A549 (cell line): ENCODE measurements at places on chromosomes 5 and 9. TPM values are rescaled to one million over a fixed set of nuclear protein-coding genes. Genes with fewer than 3 reads are reported as not detected.

DNA sequence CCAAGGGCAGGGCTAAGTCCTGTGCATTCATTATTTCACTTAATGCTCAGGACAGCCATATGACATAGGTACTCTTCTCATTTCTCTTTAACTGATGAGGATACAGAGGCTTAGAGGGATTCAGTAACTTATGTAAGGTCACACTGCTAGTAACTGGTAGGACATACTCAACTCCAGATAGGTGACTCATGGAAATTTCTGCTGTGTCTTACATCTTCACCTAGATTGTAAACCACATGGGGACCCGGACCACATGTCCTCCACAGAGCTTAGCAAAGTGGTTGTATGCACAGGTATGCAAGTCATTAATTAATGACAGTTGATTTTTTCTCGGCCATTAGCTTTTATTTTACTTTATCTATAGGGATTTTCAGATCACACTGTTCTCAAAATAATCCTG, 29.3 kb downstream of the SLC1A1 start:
- DNase-seq, result no peak

DNA sequence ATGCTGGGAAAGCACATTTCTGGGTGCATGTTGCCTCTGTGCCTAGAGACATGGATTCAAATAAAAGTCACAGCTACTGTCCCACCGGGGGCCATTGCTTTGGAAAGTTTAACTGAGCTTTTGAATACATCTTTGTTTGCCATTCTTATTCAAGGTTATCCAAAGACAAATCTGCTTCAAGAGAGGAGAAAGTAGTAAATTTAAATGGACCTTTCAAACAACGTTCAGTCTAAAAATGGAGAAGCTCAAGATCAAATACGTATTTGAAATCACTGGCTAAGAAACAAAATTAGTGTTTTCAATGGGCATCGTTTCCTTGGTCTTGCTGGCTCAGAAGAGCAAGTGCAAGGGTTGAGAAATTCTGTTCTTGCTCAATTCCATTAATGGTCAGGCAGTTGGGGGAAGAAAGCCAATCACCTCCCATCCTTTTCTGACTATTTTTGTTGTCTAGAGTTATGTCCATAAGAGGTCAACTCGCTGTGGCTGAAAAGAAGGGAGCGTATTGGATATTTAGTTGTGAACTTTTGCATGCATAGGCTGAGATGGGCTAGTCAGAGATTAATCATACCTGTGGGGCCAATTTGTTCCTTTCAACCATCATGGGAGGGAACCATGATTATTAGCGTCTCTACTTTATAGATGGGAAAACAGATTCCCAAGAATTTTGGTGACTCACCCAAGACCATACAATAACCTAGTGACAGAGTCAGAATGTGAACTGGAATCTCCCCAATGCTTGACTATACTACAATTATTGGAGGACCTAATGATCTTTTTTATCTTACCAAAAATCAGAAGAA, 276.2 kb upstream of the TNC start:
- no peak for DNase-seq

DNA sequence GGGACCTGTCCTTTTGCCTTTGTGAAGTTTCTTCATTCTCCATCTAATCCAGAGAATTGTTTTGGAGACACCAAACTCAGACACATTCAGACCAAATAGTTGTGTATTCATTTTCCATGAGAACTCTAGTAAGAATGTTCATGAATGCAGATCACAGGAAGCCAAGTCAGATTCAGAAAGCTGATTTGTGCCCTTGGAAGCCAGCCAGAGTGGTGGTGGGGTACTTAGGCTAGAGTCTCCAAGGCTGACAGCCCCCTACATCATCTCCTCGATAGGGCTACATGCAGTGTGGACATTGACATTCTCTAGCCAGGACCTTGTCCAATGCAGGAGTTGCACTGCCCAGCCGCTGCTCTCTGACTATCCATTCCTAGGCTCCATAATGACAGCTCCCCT, 137.6 kb downstream of the UGCG start:
- DNase-seq, result no peak

- DNase-seq, result no peak
These were observed 154.9 kb downstream of the AUH start for GRCh38 chr9:91206806-91207205.

- no peak for DNase-seq
These were observed 61.0 kb downstream of the SUB1 start for GRCh38 chr5:32646061-32646969.

DNA sequence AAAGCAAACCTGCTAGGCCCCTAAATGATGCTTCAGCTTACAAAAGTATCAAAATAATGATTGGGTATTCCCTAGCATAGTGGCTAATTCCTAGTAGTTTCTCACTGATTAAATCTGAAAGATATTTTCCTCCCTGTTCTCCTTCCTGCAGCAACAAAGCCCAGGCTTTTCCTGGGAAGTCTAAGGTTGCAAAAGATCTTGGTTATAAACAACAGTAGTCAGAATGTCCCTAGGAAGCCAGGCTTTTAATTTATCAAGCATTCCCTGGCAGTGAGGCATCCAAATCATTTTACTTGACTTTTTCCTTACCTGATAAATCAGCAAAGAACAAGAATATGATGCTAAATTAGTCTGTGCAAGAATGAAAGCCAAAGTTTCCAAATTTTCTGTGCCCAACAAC, 272.0 kb downstream of the PDE4D start:
- DNase-seq, result no peak

DNA sequence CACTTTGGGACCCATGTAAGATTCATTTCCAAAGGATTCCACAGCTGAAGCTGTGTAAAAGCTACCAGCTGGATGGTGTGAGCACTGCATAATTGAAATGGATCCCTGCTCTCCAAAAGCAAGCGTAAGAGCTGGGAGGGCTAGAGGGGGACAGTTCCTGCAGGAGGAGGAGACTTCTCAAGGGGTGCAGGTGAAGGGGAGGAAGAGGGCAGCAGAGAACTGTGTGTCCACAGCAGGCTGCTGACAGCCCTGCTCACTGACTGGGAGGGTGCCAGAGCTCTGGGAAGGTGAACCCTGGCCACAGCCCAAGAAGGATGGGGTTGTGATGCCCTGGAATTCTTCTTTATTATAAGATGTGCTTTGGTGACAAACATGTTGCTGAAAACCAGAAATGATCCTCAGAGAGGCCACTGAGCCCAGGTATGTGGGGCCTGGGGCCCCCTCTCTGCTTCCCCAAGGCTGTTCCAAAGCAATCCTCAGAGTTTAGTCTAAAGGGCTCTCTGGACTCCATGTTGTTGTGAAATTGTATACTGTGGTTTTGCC, 112.8 kb upstream of the SLC25A48 start:
- DNase-seq, result no peak

PDCD1LG2 gene
- 0.53 to 0.82 TPM (median 0.79 TPM) in 3 replicates for polyA plus RNA-seq

GAS1 gene
- polyA plus RNA-seq, result 0.03 TPM in 1 of 3 replicates, not detected in the others

TSLP gene
- not detected in 3 replicates for polyA plus RNA-seq

ZNF782 gene
- 1.9 to 2.2 TPM (median 2.1 TPM) in 3 replicates for polyA plus RNA-seq

FBXO4 gene
- polyA plus RNA-seq, result 9.0 to 11.8 TPM (median 9.8 TPM) in 3 replicates

STK32A gene
- 0.45 to 0.63 TPM (median 0.50 TPM) in 3 replicates for polyA plus RNA-seq
